ENCODE measurements at places on chromosomes 4 and X.

DNA sequence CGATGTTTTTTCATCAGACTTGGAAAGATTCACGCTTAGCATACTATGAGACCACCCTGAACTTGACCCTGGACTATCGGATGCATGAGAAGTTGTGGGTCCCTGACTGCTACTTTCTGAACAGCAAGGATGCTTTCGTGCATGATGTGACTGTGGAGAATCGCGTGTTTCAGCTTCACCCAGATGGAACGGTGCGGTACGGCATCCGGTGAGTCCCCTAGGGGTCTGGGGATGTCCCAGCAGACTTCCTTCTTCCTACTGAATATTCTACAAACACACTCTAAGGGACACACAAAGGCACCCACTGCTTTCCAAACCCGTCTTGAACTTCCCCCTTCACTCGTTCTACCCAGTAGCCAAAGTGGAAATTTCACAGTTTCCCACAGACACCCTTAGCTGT is 9.3 kb downstream of the GABRQ start:
- DNase-seq, result no peak

DNA sequence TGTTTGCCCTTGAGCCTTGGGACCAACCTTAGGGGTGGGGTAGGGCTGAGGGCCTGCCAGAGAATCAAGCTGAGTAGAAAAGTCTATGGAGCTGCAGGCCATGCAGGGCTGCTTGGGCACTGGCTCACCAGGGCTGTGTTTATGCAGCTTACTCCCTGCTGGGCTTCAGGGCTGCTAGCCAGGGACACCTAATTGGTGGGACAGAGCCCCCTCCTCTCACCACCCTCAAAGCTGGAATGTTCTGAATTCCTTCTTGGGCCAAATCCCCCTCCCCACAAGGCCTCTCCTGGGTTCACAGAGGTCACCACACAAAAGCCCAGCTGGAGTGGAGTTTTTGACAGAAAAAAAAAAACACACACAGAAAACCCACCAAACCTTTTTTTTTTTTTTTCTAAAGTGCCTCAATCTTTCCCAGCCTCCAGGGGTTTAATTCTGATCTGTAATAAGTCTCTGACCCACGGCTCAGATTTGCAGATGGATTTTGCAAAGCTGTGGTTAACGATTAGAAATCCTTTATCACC is at the start of gene CLDN2:
CLDN2 (plus strand) TSS at position 471 of the 521 bp plus-strand sequence. CDS start 7,827 bp downstream, outside the sequence.
- no peak for DNase-seq

DNA sequence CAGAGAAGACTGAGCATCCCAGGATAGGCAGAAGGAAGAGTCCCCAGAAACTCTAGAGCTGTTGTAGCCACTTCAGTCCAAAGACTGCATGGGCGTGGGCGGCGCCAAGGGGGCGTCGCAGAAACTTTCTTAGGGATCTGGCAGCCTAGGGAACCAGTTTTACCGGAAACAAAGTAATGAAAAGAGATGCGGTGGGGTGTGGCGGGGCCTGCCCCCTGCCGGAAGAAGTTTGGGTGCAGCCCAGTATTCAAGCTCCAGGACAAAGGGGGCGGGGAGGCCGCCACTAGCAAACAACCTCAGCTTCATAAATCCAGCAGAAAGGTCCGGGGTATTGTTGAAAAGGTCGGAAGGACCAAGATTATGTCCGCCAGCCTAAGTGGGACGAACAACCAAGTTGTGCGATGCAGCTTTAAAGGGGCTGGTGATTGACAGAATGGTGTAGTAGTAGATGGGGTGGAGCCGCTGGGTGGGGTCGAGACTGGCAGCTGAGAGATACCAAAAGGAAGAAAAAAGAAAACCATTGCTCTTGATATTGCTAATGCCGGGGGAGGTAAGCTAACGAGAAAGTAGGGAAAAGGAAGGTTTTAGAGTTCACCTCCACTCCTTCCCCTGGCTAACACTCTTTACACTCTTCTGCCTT is 190.5 kb downstream of the RRAGB start:
- no peak for DNase-seq

DNA sequence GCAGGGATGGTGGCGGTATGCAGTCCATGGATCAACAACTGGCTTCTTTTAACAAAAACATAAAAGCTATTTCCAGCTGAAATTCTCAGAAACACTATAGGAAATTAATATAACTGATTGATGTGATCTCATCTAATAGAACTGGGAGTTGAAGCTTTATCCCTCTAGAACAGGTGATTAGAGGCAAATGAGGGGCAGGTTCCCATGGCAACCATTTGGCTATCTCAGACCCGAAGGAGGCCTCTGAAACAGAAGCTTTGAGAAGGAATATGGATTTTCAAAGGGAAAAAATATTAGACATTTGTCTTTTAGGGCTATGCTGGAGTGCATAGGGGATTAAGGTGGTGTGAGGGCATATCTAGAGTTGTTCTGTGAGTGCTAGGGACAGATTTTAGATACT is 50.0 kb downstream of the IGSF1 start:
- DNase-seq, result no peak

DNA sequence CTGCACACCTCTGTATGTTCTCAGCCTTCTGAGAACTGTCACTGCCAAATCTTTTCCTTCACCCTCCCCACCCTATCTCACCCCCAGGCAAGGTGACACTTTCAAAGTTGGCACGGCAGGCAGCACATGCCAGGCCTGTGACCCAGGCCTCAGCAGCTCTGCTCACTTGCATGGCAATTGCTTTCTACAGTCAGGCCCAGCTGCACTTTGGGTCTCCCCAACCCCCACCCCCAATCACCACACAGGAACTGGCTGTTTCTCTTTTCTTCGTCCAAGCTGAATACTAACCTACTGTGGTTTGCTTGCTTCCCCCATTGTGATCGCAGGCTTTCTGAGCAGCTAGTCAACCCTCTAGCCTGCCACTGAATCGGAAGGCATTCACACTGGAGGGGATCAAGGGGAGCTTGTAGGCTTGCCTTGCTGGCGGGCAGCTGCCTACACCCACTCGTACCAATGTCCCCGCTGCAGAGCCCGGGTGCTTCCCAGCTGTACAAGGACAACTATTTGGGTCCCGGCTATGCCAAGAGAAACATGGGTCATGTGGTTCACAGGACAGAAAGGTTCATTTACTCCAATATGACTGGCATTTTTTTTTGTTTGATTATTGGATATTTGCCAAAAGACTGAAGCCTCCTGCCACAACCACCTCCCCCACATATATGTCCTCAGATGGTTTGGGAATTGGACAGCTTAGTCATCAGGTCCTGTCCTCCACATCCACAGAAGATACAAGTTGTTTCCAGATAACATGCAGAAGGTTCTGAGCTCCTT is 28.1 kb downstream of the SLC25A43 start:
- DNase-seq, result no peak

GRCh38 chrX:1618689-1619088 is 3.8 kb downstream of the ASMT start:
- DNase-seq, result no peak

- no peak for DNase-seq
Observed at GRCh38 chr4:10157478-10158332, 41.1 kb upstream of the WDR1 start.

DNA sequence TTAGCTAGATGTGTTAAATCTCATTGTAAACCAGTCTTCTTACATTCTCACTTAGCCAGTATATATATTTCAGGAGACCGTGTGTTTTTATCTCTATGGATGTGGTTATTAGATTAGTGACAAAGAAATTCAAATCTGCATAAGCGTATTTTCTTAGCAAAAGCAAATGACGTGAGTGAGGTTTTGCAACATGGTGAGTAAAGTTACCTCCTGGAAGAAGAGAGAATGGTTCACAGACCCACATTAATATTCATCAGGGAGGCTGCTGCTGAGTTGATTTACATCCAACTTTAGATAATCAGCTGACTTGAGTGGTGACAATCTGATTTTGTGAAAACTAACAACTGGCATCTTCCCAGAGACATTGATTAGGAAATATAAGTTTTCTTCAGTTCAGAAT is 589.9 kb upstream of the GALNT7 start:
- DNase-seq, result no peak

- DNase-seq, result no peak
Observed at GRCh38 chr4:6423575-6423974, 48.8 kb downstream of the PPP2R2C start.

DNA sequence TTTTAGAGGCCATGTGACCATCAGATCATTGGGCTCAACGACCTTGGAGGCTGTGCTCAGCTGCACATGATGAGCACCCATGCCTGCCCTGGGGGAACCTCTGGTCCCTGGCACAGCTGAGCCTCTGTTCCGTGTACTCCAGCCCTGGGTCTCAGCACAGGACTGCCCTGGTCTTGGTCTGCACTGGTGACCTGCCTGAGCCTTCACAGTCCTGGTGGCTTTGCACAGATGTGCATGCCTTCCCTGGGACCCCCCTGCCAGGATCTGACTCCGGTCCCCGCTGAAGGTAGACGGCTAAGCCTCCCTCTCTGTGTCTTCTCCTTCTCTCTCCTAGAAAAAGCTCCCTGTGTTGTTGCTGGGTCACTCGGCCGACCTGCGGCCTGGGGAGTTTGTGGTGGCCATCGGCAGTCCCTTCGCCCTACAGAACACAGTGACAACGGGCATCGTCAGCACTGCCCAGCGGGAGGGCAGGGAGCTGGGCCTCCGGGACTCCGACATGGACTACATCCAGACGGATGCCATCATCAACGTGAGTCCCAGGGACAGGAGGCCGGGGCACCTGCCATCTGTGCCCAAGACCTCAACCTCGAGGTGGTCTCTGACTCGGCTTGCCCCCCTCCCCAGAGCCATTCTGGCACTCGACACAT is 21.6 kb downstream of the HTRA3 start:
- DNase-seq, result no peak

- no peak for DNase-seq
Observed at GRCh38 chr4:3011456-3012220, 48.3 kb downstream of the GRK4 start.

- no peak for DNase-seq
Observed at GRCh38 chr4:24768006-24768405, 27.4 kb upstream of the SOD3 start.

GRCh38 chrX:38985375-38985774 is 184.1 kb downstream of the MID1IP1 start:
- DNase-seq, result no peak

GRCh38 chr4:79759793-79760192 is 313.2 kb downstream of the ANTXR2 start:
- DNase-seq, result no peak

DNA sequence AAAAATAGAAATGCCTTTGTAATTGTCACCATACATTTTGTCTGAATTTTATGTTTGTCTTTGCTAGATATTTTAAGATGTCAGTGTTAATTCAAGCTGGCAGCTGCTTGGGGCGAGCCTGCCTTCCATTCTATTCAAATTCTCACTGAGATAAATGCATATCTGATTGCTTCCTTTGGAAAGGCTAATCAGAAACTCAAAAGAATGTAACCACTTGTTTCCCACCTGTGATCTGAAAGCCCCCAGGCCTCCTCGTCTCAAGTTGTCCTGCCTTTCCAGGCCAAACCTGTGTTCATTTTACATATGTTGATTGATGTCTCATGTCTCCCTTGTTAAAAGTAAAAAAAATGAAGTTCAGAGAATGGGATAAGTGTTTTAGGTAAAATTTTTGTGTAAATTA is 318.7 kb upstream of the TECRL start:
- no peak for DNase-seq

DNA sequence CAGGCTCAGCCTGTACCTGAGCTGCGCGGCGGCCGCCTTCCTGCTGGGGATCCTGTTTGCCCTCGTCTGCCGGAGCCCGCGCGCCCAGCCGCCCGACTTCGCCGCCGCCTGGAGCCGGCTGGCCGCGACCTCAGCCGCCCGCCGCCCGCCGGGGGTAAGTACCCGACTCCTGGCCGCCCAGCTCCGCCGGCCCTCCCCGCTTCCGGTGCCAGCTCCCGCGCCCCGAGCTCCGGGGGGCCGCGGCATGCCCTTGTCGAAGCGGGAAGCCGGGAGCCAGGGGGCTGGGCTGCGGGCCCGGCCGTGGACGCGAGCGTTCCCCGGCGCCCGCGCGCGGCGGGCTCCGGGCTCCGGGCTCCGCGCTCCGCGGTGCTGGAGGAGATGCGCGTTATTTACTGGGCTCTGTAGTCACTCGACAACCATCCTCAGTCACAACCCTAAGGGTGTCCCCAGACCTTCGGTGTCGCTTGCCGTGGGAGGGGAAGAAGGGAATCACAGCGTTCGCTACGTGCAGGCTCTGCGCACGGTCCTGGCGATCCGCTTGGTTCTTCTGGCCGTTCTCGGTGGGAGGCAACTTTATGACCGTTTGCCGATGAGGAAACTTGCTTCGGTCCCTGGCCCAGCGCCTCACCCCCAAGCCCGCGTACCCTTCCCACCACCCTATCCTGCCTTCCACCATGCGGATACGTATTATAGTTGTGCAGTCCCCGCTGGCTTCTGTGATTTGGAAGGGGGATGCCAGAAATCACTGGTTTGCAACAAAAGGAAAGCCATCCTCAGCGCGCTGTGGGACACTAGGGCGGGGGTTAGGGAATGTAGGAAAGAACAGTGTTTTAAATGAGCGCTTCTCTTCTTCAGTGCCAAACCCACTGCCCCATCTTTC is 944 bp downstream of the SNX25 start:
- no peak for DNase-seq

DNA sequence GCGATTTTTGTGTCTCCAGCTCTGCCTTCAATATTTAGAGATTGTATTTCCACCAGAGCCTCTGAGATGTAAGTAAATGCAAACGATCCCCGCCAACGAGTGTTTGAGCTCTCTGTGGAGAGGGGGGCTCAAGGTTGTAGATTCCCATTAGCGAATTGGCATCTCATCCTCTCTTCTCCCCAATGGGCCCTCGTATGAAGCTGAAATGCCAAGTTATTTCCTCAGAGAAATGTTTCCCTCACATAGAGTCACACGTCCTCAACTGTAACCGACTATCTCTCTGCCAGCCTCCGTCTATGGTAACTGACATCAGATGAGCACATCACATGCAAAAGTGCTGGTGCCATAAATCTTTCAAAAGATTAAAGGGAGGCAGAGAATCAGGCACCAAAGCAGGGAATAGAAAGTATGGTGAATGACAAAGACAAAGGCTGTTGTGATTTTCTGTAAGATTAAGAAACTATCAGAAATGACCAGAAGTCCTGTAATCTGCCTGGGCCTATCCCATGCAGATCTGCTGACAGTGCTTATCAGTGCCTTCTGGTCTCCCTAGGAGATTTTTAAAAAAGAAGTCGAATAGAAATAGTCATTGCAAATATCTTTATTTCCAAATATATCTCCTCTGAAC is 157.1 kb downstream of the PDGFRA start:
- DNase-seq, result no peak

DNA sequence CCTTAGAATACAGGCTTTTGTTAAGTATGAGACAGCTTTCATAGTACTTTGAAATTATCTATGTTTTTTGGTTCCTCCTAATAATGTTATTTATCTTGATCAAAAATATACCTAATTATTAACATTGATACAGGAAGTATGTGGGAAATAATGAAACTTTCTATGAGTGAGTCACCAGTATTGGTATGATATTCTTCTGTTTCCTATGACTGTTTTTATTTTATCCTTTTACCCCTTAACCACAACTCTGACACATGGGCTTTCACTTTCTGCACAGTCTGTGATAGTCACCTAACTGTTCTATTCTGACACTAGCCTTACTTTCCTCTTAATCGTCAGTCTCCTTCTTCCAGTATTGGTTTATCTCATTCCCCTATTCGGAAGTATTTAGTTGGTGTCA is 4.7 kb downstream of the THAP9 start:
- DNase-seq, result no peak

GRCh38 chrX:78622831-78623230 is 36.3 kb downstream of the RTL3 start:
- DNase-seq, result no peak
